ENCODE measurements at places on chromosomes 1 and 21. TPM values are rescaled to one million over a fixed set of nuclear protein-coding genes. Genes with fewer than 3 reads are reported as not detected.

GRCh38 chr1:65231718-65232330 is 77.5 kb upstream of the DNAJC6 start:
- ATAC-seq, result no peak

DNA sequence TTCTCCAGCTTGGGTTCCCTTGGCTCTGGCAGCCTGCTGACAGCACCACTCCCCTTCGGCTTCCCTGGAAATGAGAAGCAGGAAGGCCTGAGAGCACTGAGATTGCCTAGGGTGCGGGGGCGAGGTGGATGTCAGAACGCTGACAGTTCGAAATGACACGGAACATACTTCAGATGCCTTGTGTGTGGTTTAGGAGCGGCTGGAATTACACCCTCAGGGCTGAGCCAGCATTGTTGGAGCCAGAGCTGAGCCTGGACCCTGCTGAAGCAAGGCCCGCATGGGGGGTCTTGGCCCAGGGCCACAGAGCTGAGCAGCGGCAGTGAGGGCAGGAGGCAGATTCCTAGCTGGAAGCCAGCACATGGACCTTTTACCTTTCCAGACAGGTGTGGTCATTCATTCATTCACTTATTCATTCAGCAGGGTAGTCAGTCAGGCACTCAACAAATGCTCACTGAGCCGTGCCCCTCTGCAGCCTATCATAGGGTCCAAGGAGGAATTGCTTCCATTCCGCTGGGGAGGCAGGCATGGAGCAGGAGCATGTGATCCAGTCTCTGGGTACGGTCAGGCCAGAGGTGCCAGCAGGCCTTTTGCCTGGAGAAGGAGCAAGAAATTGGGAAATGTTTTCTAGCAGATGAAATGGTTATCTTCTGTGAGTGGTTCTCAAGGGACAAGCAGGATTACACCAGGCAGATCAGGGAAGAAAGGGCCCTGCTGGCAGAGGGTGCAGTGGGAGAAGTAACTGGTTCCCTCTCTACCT is 6.6 kb upstream of the FOXE3 start:
- ATAC-seq, result peak; percentile 26

DNA sequence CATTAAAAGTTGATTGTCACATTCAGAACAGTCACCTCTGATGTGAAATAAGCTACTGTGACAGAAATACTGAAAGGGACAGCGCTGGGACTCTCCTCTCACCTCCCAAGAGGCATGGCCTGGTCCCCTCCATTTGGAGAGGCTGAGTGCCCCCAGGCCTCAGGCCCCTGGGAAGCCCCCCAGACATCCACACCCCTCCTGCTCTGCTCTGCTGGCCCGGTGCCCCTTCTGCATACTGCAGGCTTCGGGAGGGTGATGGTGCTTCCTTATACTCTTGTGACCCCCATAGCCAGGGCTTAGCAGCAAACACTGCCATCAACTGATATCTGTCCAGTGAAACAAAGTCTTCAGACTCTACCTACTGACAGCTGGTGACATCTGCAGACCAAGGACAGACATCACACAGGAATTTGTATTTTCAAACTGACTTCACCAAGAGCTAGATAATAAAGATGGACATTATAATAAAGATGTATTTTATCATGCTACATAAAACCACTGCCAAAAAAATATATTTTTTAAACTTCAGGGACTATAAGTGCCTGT is 36.9 kb downstream of the C2CD2 start:
- no peak for ATAC-seq

Gene TMPRSS15
- total RNA-seq, result not detected

DNA sequence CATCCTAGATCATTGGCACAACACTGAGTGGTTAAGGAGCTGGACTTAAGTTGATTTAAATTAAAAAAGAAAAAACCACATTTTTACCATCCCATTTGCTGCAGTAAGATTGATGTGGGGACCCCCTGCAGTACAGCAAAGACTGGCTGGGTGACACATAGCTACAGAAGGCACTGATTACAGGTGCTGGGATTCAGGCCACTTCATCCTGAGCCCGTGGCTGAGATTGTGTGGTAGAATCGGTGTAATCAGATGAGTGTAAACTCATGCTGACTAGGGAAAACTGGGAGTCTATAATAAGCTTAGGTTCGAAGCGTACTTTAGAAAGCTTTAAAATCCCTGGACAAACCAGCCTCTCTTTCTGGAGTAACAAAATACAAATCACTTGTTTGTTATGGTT is 70.1 kb downstream of the SLC25A24 start:
- no peak for ATAC-seq

DNA sequence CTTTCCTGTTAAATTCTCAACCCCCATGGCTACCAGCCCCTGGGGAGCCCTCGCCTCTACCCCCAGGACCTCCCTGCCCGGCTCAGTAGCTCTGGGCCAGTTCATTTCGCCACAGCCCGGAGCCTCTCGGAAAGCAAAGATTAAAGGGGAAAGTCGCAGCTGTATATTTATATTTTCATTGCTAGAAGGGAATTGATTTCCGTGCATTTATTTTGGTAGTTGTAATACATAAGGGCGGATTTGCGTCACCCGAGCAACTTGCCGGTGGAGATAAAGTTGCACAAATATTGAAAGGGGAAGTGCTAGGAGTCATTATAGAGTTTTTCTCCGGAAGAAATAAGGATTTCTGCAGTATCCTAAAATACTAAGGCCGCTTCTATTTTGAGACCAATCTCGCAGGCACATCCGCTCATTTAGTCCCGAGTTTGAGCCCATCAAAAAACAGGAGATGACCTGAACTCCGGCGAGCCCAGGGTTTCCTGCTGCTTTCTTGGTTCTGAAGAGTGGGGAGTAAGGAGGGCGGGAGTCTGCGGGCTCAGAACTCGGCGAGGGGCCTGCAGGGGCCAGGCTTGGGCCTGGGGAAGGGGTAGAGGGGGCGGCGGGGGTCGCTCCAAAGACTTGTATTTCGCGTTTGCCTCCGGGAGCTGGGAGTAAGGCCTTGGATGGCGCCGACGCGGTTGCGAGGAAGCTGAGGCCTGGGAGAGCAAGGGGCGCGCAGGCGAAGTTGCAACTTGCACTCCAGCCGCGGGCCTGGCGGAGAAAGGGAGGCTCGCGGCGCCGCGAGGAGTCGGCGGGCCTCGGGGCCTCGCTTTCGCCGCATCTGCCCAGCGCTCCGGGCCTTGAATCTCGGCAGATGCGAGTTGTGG is 2.5 kb upstream of the HLX start:
- no peak for ATAC-seq

- ATAC-seq, result peak; percentile 53
These were observed 13.5 kb downstream of the CITED4 start for GRCh38 chr1:40848530-40849189.

GRCh38 chr1:62462370-62462769 is 25.5 kb downstream of the USP1 start:
- no peak for ATAC-seq

DNA sequence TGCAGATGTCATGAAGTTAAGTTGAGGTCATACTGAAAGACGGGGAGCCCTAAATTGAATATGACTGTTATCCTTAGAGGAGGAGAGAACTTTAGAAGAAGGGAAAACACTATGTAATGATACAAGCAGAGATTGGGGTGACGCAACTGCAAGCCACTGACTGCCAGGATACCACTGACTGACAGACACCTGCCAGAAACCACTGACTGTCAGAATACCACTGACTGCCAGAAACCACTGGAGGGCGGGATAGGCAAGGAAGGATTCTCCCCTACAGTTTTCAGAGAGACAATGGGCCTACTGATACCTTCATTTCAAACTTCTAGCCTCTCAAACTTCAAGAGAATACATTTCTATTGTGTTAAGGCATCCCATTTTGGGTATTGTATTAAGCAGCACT is 388.7 kb downstream of the USH2A start:
- ATAC-seq, result no peak

Gene WNT4
- total RNA-seq, result 0.27 TPM

Gene ANKRD45
- total RNA-seq, result 0.81 TPM

Gene TRIM63
- 0.15 TPM for total RNA-seq

DNA sequence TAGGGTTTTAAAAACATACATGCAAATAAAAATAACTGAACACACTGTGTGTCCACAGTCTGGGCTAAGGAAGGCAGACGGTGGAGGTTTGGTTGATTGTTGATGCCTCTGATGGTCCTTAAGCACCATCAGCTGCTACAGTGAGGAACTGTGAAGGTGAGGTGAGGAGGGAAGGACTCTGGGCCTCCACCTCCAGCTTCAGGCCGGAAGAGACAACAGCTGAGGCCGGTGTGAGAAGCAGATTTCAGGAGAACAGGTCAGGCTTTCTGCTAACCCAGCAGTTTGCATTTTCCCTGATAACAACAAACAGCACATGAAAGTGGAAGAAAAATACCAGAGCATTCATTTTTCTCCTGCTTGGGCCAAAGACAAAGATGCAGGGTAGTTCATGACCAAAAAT is 189.9 kb upstream of the AJAP1 start:
- no peak for ATAC-seq

- no peak for ATAC-seq
These were observed 139.7 kb upstream of the ARHGEF16 start for GRCh38 chr1:3314491-3315381.

DNA sequence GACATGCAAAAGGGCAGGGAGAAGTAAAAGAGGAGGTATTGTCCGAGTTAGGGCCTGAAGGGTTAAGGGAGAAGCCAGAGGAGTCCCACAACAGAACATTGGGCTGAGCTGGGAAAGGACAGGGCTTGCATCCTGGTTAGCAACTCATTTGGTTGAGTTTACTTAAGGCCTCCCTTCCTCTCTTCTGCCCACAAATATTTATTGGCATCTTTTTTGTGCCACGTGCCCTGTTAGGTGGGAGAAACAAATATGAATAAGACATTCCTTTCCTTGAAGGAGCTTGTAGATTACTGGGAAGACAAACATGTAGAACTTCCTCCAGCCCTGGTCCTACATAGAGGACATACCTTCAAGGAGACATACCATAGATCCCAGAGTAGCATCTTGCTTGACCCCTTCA is 53.0 kb upstream of the PRELP start:
- no peak for ATAC-seq

Gene CACHD1
- 7.7 TPM for total RNA-seq

- no peak for ATAC-seq
These were observed 13.1 kb downstream of the EVA1C start for GRCh38 chr21:32425628-32426027.

Gene SLAMF9
- not detected for total RNA-seq

DNA sequence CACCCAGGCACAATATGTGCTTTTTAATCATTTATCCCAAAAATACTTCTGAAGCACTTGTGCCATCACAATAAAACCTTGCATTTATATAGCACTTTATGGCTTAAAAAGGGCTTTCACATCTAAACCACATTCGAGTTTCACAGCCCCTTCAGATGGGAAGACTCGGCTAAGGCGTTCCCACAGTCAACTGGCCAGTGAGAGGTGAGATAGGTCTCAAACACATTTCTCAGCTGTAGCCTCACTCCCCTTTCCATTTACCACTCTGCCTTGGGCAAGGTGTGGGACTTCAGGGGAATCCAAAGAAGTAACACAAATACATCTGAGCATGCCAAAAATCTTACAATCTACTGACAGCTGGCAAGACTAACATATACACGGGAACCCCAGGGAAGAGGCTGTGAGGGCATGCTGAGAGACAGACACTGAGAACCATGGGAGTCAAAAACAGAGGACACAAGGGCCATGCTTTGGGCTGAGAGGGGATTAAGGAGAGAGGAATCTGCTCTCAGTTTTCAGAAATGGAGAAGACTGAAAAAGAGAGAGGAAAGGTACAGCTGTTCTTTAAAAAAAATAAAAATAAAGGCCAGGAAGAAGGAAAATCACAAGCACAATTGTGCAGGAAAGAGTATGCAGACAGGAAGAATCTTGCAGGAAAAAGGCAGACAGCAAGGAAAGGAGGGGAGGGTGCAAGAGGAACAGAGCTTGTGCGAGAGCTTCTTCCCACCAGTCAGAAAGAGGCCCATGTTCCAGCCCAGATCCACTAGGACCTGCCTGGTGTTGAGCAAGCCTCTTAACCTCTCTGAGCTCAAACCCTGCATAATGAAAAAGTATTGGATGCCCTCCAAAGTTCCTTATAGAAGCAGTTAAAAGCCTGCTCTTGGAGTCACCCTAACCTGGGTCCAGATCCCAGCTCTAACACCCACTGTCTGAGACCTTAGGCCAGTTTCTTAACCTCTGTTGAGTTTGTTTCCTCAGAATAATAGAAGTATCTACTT is 73.5 kb downstream of the JAK1 start:
- no peak for ATAC-seq

DNA sequence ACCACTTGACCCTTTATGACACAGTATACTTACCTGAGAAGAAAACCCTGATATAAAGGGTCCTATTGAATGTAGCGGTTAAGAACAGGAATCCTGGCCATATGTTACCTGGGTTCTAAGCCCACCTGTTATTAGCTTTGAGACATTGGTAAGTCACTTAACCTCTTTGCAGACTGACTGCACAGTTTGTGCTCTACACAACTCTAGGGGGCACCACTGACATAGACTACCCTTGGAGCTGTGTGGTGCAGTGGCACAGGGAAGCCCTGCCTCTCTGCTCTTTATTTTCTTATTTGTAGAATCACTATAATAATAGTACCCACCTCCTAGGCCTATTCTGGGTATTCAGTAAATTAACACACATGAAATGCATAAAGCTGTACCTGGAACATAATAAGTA is 165.6 kb downstream of the C1orf94 start:
- ATAC-seq, result no peak

DNA sequence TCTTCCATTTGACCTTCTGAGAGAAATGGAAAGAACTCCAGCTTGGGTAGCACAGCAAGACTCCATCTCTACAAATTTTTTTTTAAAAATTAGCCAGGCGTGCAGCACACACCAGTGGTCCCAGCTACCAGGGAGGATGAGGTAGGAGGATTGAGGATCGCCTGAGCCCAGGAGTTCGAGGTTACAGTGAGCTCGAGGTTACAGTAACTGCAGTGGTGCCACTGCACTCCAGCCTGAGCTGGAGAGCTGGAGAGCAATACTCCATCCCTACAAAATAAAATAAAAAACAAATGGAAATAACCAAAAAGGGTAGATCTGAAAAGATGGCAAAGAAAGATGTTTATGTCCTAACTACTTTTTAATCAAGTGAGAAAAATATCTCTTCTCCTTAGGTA is 14.5 kb downstream of the POGZ start:
- ATAC-seq, result peak; percentile 5

Gene WDR64
- total RNA-seq, result 0.16 TPM

DNA sequence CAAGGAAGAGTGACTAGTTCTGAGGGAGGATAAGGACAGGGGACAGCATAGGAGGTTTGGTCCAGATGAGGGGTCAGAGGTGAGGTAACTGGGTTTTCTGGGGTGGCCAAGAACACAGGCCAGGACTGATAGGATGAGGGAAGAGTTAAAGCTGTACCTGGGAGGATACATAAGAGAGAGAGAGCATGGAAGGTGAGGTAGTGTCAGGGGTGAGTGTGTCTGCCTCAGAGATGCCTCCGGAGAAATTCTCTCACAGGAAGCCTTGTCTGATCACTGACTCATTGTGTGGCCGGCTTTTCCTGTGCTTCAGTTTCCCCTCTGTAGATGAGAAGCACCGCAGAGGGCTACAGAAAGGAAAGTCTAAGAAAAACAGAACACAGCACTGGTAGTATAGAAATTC is 40.2 kb downstream of the FASLG start:
- no peak for ATAC-seq

Gene GPR25
- not detected for total RNA-seq

Data from gastroesophageal sphincter (tissue), 4 donors.